ENCODE measurements at places on chromosomes 3 and 15.
A peak's percentile ranks its signal among the peaks of the same experiment; 100 is the strongest.

DNA sequence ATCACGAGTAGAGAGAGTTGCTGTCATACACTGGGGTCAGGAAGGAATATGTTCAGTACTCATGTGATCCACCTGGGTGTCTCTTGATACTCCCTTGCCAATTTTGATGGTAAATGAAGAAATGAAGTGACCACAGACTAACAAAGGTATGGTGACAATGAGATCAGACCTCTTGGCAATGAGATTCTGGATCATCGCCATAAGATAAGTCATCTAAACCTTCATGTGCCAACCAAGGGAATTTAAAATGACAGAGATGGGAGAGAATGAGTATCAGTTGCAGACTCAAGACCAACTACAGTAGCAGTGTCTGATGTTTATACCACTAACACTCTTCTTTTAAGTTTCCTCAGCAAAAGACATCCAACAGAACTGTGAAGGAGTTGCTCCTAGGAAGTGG, 601.0 kb downstream of the MECOM start:
- no peak for DNase-seq

GRCh38 chr3:72060447-72061034, 275.6 kb upstream of the PROK2 start:
- DNase-seq, result no peak

DNA sequence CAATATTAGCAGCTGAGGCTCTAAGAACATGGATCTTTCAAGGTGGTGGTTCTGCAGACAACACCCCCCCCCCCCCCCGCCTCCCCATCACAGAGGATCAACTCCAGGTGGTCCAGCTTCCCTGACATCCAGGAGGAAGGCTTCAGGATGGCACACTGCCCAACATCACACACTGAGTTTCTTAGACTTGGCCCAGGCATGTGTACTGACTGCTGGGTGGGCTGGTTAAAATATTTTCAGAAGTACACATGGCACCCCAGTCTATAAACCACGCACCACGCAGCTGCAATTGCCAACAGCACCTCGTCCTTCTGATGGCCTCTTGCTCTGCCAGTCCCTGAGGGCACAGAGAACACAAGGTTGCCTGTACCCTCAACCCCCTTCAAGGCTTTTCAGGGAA, 22.1 kb downstream of the SRPRB start:
- DNase-seq, result no peak

- DNase-seq, result no peak
Measured at GRCh38 chr3:40847551-40847992, 322.8 kb downstream of the ZNF621 start.

DNA sequence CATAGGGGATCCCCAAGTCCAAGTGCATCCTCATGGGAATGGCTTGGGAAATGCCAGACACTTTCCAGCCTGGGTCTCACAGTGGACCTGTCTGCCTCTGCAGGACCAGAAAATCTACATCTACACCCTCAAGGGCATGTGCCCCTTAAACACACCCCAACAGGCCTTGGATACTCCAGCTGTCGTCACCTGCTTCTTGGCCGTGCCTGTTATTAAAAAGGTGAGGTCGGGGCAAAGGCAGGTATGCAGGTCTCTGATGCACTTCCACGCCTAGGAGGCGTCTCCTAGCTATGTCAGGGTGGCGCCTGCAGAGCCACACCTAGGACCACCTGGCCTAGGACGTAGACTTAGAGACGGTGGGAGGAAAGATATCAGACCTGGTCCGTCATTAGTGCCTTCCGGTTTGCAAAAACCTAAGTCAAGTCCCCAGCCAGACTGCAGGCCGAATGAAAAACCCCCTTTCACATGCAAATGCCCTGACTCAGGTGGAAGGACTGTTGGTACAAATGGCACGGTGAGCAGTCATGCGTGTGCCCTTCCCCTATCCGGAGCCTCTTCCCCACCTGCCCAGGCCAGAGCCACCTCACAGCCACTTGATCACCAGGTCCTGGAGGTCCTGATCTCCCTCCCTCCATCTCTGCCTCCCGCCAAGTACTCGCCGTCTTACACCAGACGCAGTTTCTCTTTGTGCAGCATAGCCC, 143.5 kb downstream of the LRRK1 start:
- DNase-seq, result no peak

DNA sequence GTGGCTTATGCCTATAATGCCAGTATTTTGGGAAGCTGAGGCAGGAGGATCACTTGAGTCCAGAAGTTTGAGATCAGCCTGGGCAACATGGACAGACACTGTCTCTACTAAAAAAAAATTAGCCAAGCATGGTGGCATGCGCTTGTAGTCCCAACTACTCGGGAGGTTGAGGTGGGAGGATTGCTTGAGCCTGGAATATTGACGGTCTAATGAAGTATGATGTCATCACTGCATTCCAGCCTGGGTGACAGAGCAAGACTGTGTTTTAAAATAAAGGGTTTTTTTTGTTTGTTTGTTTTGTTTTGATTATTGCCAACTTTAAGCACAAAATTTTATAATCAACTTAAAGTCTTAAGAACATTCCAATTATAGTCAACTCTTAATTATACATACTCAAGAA, 6.8 kb downstream of the PLSCR1 start:
- no peak for DNase-seq

DNA sequence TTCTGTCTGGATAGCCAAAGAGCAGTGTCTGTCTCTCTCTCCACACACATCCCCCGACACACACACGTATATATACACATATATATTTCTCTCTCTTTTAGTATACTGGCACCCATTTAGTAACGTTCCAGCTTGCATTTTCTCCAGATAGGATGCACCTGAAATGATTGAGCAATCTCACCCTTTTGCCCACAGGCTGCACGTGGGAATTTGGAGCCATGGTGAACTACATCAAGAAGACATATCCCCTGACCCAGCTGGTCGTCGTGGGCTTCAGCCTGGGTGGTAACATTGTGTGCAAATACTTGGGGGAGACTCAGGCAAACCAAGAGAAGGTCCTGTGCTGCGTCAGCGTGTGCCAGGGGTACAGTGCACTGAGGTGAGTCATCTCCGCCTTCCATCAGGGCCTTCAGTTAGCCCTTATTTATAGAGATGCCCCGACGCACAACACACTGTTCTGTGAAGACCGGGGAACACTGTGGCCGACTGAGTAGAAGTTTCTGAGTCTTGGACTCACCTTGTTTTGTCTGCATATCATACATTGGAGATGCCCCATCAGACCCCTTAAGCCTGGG, 45.7 kb downstream of the RLBP1 start:
- no peak for DNase-seq

GRCh38 chr15:38610748-38611147, 46.1 kb upstream of the RASGRP1 start:
- no peak for DNase-seq

GRCh38 chr3:37624276-37624675, 237.4 kb upstream of the CTDSPL start:
- DNase-seq, result no peak

DNA sequence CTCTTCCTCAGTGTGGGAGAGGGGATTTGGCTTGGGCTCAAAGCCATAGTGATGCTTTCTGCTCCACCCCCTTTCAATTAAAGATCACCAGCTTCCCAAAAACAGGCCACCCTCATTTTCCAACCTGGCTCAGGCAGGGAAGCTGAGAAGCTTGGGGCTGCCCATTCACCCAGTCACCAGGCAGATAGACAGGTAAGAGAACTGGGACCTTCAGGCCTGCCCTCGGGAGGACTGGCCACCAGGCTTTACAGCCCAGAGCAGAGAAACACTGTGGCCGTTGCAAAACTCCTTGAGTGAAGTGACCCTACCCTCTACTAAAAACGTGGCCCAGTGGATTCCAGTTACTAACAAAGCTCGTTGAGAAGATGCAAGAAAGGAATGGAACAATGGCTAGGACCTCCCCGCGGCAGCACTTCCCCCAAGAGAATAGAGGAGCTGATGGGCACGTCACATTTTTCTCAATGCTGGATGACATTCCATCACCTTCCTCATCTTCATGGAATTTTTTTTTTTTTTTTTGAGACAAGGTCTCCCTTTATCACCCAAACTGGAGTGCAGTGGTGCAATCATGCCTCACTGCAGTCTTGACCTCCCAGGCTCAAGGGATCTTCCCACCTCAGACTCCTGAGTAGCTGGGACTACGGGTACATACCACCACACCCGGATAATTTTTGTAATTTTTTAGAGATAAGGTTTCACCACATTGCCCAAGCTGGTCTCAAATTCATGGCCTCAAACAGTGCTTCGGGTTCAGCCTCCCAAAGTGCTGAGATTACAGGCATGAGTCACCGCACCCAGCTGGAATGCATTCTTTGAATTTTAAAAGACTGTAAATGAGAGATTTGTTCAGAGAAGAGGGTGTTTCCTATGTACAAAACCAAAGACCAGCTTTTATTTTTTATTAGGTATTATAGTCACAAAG, 37.9 kb downstream of the LIPC start:
- no peak for DNase-seq

- no peak for DNase-seq
Measured at GRCh38 chr3:111285184-111285538, 213.5 kb downstream of the NECTIN3 start.

DNA sequence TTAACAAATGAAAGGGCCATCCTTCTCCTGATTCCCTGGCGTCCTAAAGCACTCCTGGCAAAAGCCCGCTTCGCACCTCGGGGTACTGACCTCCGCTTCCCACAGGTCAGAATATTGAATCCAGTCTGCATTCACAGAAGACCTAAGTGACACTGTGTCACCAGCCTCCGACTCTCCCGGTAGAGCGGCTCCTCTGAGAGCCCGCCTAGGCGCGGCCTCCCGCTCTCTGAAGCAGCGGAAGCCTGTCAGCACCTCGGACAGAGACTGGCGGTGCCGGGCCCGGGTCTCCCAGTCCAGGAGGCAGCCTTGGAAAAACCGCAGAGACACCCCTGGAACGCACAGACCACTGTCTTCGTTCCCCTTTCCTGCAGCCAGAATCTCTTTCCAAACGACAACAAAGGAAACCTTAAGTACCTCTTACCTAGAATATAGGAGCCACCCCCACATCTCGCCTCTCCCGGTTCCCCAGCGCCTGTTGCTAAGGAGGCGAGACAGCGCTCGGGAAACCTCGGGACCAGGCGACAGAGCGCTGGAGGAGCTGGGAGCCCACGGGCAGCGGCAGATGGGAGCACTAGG, 1.2 kb downstream of the GABRB3 start:
- DNase-seq, result no peak

DNA sequence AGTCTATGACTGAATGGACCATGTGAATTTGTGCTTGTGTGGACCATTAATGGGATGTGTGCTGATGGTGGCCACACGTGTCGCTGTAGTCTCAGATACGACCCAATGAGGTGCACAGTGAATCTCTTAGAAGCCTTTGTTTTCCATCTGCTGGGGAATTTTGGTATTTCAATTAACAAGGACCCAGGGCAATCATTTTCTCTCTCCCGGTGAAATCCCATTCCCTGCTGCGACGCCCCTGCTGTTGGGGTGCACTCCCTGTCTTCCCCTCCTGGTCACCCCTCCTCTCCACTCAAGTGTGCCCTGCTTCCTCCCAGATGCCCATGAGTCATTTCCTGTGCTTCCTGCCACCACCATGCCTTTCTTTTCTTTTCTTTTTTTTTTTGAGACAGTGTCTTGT, 32.7 kb downstream of the EBLN2 start:
- peak; percentile 28 for DNase-seq

GRCh38 chr3:61839256-61839655, 277.9 kb downstream of the PTPRG start:
- no peak for DNase-seq

- no peak for DNase-seq
Measured at GRCh38 chr3:112228786-112229185, 65.2 kb downstream of the SLC9C1 start.

- no peak for DNase-seq
Measured at GRCh38 chr3:78140274-78140673, 1100.4 kb downstream of the ROBO2 start.

- DNase-seq, result no peak
Measured at GRCh38 chr3:54955496-54955895, 27.6 kb upstream of the LRTM1 start.

- no peak for DNase-seq
Measured at GRCh38 chr15:39211108-39211979, 369.5 kb upstream of the THBS1 start.

DNA sequence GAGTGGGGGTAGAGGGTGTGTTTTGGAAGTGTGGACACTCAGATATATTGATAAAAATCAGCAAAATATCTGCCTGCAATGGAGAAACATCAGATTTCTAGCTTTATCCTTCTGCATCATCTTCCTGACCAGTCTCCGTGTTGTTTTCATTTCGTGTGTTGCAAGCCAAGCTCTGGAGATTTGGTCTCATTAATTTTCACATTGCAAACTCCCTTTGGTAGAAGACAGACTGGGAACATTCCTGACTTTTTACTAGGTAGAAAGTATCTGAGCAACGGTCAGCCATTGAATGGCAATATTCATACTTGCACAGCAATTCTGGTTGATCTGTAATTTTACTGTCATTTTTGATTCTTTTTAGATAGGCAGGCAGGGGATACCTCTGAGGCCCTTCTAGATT, 30.4 kb downstream of the FSTL1 start:
- DNase-seq, result no peak

DNA sequence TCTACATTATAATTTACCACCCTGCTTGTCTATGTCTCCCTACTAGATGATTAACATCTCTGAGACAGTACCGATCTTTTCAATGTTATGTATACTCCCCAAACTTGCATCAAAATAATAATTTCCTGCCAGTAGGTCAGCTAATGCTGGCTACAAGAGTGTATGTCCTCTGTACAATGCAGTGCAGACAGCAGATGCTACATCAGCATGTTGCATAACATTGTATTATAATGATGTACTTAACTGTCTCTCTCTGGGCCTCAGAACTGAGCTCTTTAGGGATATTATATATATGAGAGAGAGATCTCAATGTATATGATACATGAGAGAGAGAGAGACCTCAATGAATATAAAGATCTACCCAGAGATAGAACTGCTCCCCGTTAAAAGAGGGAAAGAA, 456.6 kb downstream of the SHQ1 start:
- no peak for DNase-seq

DNA sequence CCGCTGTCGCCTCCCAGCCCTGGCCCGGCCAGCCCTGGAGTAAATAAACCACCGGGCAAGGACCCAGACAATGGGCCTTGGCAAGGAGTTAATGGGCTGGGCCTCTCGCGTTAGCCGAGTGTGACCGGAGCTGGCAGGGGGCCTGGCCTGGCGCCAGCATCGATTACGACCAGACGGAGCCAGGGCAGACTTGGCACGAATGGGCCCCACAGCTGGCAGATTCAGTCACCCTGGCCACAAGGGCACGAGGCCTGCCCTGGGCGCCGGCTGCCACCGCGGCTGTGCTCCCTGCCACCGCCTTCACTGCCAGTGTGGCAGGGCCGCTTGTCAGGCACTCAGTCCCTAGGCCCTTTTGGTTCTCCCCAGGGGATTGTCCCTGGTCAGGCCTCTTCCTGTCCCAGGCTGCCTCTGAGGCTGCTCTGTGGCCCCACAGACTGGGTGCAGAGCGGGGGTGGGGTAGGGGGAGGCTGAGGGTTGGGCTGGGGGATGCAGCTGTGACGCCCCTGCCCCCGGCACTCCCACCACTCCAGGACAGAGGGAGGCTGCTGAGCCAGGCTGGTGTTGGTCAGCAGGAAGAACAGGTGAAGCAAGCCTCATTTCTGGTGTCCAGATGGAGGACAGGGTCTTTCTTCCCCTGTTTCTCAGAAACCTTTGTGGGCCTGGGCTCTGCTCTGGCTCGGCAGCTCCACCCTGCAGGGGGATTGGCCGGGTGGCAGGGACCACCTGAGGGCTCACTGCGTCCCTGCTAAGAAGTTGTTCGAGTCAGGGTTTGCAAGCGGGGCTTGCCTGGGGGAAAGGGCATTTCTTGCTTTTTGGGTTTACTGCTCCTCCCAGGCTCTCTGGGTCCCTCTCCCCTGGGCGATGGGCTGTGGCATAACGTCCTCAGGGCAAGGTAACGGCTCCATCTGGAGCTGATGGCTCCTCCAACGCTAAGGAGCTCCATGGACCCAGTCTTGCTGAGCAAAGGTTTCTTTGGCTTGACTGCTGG, 30.5 kb upstream of the SRP14 start:
- peak; percentile 87 for DNase-seq

GRCh38 chr3:197155046-197155445, 125.4 kb upstream of the MELTF start:
- no peak for DNase-seq
